ENCODE measurements at places on chromosomes 2 and 18.
A peak's percentile ranks its signal among the peaks of the same experiment; 100 is the strongest.

- DNase-seq = no peak
These were observed 207.0 kb downstream of the ZNF407 start for GRCh38 chr18:74804677-74805076.

DNA sequence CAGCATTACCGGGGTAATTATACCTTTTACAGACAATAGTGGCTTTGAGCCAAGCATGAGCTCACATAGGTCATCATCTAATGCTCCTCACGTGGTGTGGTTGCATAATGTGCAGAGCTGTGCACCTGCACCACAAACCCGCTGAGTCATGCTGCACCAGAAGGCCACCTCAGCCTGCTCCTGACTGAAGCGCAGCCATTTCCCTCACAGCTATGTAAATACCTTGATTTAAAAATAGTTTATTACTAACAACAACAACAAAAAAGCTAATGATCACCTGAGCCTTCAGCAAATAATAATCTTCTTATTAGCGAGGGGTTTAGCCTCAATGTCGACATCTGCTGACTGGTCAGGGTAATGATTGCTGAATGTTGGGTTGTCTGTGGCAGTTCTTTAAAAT lies 238.8 kb downstream of the MBD5 start:
- DNase-seq = no peak

DNA sequence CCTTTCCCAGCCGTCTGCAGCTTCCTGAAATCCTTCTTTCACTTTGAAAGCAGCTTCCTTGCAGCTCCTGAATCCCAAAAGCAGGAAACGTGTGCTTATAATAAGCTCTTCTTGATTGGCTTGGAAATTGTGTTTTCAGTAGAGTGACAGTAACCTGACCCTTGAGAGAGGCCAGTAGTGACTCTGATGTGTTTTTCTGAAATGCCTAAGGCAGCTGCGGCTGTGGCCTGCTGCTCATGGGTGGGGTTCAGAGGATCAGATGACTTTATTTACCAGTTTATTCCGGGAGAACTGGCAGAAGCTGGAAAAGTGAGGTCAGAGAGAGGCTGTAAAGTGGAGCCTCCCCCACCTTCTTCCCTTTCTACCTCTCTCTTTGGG lies 31.9 kb upstream of the RPIA start:
- no peak for DNase-seq

DNA sequence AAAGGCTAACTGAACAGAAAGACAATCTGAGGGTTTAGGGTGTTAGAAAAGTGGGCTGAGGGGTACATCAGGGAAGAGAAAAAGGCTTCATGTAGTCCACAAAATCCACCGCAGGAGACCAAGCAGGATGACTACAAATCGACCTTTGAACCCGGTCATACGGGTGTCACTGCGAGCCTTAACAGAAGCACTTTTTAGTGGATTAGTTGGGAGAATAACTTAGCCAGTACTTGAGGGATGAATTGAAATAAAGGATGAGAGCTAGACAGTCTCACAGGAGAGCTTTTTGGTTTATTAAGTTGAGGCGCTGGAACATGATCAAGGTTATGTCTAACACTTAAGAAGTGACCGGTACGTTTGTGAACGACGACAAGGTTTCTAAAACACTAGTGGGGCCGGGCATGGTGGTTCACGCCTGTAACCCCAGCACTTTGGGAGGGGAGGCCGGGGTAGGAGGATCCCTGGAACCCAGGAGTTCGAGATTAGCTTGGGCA lies 217.7 kb downstream of the MCFD2 start:
- no peak for DNase-seq

GRCh38 chr18:44938720-44939665 lies 258.3 kb downstream of the SETBP1 start:
- no peak for DNase-seq

DNA sequence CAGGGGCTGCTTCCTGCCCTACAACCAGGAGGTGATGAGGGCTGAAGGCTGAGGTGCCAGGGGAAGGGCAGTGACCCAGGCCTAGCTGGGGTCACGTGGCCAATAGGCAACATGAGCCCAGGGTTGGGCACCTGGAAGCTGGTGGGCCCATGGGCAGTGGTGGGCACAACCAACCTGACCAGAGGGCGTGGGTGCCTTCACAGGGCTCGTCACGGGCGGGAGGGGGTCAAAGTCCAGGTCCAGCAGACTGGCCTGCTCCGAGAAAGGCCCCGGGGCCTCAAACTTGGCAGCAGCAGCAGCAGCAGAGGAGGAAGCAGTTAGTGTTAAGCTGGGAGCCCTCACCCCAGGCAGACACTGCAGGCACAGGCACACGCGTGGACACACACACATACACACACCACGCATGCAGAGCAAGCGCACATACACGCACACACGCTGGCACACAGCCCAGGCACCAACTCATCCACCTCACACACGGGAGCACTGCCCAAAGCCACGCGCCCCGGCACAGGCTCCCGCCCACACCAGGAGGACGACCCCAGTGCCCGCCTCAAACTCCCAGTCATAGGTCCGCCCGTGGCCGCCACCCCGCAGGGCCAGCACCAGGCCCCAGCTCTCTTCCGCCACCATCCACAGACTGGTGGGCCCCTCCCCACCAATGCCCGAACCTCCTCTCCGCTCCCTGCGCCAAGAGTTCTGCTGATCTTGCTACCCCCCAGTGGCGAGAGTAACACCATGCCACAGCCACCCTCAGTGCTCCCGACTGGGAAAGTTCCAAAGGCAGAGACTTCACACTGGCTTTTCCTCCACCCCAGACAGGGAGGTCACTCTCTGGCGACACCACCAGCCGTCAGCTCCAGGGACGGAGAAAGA lies 53.0 kb downstream of the BIN1 start:
- no peak for DNase-seq

GRCh38 chr2:170822290-170823087 lies 5.8 kb downstream of the GAD1 start:
- no peak for DNase-seq

GRCh38 chr2:163210430-163210918 lies 371.9 kb upstream of the KCNH7 start:
- DNase-seq = peak; percentile 36

GRCh38 chr18:58308463-58308862 lies 264.4 kb downstream of the NEDD4L start:
- no peak for DNase-seq

- no peak for DNase-seq
These were observed 3.2 kb downstream of the GPBAR1 start for GRCh38 chr2:218263817-218264641.

DNA sequence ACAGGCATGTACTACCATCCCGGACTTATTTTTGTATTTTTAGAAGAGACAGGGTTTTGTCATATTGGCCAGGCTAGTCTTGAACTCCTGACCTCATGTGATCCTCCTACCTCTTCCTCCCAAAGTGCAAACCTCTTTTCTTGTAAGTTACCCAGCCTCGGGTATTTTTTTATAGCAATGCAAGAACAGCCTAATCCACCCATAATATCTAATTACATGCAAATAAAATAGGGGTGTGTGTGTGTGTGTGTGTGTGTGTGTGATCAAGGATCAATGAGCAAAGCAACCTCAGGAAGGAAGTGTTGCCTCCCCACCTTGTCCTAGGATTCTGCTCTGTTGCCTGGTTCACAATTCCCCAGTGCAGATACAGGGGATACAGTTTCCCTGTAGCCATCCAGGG lies 45.6 kb downstream of the NGEF start:
- no peak for DNase-seq

GRCh38 chr2:29834624-29835023 lies 86.8 kb downstream of the ALK start:
- DNase-seq = no peak

Data from AG04449 (cell line).